Activated naive CD4-positive, alpha-beta T cell treated with anti-CD3 and anti-CD28 coated beads, Interleukin-2, amount 10 ng/mL, durations not matched to agents 7 days and 5 days (primary cell): ENCODE measurements at places on chromosomes 2 and 18.

DNA sequence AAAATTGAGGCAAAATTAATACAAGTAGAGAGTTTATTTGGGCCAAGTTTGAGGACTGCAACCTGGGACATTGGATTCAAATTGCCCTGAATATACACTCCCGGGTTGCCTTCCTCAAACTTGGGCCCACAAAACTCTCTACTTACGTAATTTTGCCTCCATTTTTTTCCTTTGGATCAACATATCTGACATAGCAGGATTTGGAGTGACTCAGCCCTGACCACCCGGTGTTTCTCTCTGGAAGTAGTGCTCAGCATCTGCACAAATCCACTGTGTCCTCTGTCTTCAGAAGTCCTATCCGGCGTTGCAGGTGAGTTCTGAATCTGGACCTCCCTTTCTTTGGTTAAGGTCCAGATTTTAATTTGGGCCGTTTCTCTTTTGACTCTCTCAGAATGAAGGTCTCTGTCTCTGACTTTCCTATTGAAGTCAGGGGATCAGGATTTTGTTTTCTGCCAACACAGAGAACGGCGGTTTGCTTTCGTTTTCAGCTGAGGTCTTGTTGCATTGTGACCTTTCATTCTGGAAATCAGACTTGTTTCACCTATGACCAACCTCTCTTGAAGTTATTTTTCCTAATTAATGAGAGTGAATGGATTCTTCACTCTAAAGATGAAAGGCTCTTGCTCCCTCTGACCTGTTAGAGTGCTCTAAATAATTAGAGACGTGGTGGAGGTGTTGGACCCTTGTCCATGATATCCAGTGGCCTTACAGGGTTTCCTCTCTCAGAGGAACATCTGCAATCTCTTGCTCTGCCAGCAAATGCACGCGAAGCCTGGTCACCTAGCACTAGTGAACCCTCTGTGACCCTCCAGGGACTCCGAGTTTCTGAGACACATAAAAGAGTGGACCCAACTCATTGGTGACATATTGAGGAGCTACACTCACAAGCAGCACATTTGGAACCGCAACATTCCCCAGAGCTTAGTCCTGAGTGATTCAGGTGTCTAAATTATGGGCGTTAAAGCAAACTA lies 13.6 kb downstream of the TCF23 start:
- no peak for DNase-seq

DNA sequence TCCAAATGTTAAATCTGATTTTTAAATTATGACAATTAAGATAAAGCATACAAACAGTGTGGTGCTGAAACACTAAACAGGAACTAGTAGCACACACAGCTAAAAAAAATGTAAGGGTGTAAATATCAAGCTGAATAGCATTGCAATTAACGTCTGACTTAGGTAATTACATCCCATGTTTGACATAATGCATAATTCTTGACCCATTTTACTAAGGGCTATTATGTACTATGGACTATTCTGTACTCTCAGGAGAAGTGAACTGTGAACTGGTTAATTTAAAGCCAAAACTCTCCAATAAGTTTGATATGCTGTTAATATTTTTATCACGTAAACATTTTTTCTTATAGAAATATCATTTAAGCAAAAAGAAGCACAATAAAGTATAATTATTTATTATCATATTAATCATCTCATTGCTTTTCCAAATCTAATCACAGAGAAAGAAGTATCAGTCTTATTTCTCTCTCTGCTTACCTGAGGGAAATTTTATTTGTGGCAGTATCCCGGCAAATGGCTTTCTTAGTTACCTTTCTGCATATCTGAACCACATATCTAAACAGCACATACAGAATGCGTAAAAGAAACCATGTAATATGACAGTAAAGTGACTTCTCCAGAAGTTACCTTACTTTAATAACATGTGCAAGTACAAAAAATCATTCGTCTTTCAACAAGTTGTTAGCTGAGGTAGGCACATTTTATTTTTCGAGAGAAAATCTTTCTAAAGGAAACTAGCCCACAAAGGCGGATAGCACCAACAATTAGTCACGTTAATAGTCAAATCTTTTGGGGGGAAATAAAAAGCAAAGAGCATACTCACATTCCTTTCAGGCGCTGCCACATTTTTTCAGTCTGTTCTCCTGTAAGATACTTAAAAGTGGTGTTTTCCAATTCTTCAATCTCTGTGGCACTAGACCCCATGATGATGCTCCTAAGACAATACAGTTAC lies 94.9 kb upstream of the PDE1A start:
- DNase-seq, result no peak

DNA sequence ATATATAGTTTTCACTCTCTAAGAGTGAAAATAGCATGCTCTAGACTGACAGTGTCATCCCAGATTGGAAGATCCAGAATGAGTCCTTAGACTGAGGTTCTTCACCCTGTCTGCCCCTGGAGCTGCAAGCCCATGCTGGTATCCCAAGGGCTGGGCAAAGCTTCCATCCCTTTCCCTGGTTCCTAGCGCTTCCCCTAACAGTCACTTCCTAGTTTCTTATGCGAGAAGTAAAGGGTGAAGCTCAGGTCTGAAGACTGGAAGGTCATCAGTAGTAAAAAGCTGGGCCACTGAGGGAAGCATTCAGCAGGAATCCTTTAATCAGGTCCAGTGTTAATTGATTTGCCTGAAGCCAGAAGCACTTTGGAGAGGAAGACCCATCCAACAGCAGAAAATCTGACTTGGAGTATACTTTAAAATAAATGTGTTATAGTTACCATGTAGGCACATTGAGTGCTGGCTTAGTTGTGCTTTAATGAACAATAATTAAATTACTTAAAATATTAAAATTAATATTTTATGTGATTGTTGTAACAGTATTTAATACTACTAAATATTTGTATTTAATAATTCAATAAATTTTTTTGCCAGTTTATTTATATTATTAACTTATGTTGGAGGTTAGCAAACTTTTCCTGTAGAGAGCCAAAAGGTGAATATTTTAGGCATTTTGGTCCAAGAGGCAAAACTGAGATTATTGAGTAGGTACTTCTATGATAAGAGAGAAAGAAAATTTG lies 237.9 kb downstream of the FHOD3 start:
- DNase-seq, result no peak

DNA sequence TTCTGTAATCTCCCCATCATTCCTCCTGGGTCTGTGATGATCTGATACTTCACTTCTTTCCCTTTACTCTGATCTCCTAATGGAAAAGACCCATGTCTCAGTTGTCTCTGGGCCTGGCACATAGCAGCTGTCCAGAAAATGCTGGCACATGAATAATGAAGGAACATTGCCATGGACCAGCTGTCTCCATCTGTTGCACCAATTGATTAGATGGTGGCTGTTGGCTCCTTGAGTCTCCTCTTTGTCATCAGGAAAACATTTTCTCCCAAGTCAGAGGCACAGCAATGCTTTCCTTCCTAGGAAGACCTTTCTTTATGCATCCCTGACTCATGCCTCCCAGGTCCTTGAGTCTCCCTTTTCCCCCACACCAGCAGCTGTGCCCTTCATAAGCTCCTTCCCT lies 286.2 kb upstream of the CXCR4 start:
- no peak for DNase-seq

DNA sequence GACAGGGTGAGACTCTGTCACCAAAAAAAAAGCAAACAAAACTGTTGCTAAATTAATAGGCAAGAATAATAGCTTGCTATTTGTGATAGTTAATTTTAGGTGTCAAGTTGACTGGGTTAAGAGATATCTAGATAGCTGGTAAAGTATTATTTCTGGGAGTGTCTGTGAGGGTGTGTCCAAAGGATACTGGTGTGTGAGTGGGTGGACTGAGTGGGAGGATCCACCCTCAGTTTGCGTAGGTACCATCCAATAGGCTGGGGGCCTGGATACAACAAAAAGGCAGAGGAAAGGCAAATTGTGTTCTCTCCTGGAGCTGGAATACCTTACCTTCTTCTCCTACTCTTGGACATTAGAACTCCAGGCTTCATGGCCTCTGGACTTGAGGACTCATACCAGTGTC lies 15.0 kb downstream of the DUSP11 start:
- no peak for DNase-seq

DNA sequence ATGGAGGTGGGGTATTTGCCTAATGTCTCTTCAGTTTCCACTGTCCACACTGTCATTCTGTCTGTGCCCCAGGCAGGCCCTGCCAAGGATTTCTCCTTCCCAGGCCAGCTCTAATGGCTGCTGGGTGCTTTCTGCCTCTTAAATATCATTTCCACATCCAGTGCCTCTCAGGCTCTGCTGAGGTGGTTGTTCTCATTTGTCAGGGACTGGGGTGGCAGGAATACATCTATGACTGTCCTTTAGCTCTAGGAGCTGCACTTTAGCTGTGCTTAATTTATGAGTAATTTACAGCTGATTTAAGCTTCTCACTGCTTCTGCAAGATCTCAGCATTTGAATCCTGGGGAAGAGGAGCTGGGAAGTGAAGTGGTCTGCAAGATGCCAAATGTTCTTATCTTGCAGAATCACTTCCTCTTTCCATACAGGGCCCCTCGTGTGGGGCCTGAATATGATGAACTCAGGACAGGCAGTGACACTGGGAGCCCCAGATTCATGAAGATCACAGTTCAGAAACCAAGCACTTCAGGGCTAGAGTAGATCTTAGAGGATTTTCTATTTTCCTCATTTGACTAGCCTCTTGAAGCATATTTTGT lies 150.2 kb downstream of the FSHR start:
- DNase-seq, result no peak

- DNase-seq, result peak; percentile 22
Measured at GRCh38 chr2:142130111-142131009, 456 bp downstream of the LRP1B start.

- no peak for DNase-seq
Measured at GRCh38 chr2:36352701-36353100, 2.9 kb upstream of the CRIM1 start.

DNA sequence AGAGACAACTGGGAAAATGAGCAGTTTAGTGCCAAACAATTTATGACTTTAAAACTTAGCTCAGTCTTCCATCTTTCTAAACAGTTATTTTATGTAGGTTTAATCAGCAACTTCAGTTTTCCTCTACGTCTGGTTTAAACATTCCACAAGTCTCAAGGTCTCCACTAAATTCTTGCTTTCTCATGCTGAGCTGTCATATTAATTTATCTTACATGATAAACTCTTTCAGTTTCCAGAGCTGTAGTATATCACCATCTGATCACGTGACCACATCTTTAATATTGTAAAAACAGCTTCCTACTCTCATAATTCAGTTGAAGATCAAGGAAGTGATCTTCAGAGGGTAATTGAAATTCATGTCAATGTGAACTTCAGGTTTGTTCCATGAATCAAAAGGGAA lies 158.6 kb downstream of the ZNF804A start:
- no peak for DNase-seq

DNA sequence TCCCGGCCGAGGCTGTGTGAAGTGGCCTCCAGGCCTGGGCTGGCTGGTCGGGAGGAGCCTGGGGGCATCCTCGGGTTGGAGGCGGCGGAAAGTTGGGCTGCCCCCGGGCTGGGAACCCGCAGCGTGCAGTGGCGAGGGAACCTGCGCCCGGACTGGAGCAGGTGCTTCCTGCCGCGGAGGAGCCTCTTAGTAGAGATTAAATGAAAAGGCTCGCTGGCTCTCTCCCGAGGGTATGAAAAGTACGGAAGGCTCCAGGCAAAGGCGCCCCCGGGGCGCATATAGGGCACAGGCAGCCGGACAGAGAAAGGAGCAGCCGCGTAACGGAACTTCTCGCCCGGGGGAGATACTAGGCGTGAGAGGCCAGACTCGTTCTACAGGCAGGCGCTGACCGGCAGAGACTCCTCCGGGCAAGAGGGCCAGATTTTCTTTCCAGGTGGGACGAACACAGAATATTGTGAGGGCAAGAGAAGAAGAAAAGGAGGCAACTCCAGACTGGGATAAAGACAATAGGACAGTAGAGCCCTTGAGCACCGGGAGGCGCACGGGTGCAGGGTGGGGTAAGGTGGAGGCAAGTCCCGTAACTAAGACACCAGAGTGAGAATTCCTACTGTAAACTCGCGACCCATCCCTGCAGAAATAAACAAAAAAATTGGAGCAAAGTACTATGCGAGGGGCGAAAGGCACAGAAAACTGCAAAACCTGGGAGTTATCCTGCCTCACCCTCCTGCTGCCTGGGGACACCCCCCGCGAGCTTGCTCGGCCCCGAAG lies 816 bp downstream of the CDH2 start:
- no peak for DNase-seq

GRCh38 chr2:50290718-50291117 lies 741.2 kb downstream of the NRXN1 start:
- DNase-seq, result no peak

- DNase-seq, result no peak
Measured at GRCh38 chr2:205714789-205715720, 32.8 kb downstream of the NRP2 start.

DNA sequence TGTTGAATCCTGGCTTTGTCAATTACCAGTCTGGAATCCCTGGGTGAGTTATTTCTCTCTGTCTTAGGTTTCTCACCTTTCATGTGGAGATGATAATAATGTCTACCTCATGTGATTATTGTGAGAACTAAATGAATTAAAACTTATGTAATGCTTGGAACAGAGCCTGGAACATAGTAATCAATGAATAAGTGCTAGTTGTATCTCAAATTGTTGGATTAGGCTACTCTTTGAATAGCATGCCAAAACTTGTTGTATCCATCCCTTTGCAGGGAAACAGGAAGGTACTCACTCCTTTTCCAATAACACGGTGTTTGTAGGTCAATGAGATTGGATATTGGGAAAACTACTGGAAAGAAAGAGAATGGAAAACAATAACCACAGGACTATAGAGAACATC lies 796.6 kb upstream of the ZEB2 start:
- no peak for DNase-seq

DNA sequence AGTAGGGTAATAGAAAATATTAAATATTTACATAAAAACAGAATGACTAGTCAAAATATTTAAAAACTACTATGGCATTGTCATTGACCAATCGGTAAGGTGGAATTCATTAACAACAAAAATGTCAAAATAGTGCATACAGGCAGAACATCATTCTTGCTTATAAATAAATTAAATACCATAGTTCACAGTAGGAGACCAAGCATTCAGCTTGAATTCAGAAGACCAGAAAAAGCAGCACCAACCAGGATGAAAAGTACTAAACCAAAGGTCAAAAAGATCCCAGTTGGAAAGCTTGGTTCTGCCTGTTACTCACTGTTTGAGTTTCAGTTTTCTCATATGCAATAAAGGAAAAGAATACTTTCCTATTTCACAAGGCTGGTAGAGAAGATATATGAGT lies 244.3 kb downstream of the OSR1 start:
- DNase-seq, result no peak

DNA sequence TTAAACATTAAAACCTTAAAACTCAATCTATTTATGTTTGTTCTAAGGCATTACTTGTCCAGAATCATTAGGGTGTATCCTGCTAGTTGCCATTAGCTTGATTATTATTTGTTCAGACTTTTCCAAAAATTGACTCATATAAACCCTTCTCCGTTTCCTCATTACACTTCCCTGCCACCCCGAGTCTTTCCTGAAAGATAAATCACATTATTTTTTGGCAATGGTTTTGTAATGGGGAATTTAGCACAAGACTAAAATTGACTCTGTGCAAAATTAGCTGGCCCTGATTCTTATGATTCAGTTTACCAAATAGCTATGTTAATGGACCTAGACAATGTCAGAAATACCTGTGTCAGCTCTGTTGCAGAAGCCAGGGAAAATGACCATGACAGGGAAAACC lies 112.2 kb upstream of the NT5C1B start:
- no peak for DNase-seq

- no peak for DNase-seq
Measured at GRCh38 chr2:96547203-96547641, 10.7 kb downstream of the ARID5A start.
